SHP77 (cell line): ENCODE measurements at places on chromosomes 7 and 10.

DNA sequence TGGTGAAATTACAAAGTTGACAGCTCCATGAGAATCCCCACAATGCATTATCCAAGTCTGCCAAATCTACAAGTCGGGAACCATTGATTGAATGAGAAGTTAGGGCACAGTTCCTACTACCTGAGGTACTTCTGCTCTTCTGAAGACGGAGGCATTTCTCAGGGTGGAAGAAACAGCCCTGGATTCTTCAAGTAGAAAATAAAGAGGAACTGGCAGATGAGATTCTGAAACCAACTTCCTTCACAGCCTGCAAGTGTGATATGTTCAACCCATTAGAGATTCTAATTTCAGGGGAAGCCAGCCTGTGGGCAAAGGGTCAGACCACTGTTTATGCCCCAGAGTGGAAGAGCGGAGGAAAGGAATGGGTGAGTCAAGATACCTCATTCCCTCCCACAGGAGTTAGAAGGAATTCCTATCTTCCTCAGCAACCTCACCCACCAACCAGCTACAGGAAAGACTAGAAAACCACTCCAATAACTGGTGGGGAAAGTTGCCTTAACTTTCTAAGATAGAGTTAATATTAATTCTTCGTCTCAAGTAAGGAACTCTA, 50.5 kb upstream of the BMPER start:
- no peak for DNase-seq

DNA sequence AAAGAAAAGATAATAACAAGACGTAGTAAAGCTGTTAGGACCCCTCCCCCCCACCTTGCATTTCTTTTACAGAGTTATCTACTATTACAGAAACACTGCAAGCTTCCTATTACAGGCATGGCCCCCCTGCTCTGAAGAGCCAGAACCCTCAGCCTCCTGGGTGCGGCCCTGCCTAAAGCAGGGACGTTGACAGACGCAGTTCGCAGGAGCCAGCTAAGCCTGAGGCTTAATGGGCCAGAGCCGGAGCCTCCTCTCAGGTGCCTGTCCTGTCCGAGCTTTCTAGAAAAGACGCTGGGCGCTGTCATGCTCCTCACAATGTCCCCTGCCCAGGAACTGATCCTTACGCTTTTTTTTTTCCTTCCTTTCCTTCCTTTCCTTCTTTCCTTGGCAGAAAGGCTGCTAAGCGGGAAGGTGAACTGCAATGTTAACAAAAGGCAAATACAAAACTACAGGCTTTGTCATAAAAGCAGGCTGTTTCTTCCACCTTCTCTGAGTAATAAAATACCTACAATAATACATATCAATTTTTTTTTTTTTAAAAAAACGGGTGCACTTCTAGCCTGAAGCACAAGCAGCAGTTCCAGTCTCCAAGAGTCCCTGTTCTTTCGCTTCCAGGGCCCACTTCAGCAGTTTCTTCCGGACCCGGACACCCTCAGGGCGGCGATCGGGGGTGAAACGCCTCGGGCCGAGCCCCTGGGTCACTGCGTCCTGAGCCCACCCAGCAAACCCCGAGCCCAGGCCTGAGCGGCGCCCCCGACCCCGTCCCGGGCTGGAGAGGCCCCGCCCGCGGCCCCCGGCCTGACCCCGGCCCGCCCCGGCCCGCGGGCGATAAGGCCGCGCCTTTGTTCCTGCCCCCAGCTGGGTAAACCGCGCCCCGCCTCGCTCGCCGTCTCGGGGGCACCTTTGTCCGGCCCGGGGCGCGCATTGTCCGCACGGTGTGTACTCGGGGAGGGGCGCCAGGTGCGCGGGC, 11.2 kb downstream of the MNX1 start:
- DNase-seq, result no peak

DNA sequence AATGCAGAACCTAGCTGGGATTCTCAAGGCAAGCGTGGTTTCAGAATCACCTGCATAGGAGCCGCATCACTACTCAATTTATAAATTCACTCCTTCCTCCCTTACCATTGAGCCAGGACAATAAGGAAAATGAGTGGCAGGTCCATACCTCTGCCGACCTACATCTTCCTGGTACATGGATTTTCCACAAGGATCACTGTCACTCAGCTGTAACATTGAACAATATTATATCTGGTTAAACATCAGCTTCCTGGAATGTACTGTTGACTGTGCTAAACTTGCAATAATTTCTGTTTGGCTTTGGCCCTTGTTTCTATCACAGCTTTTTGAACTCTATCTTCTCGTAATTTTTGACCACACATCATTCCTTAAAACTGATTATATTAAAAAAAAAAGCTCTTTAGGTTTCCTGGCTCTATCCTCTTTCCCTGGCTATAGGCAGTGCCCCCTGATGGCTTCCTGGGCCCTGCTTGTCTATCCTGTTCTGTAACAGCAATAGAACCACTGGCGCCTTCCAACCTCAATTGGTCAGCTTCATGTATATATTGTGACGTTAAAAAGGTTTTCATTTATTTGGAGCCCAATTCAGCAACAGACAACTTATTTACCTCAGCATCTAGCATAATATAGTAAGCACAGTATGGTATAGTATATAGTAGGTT, 59.2 kb downstream of the RNLS start:
- DNase-seq, result no peak

- DNase-seq, result no peak
Measured at GRCh38 chr10:73247509-73248258, 629 bp upstream of the DNAJC9 start.

DNA sequence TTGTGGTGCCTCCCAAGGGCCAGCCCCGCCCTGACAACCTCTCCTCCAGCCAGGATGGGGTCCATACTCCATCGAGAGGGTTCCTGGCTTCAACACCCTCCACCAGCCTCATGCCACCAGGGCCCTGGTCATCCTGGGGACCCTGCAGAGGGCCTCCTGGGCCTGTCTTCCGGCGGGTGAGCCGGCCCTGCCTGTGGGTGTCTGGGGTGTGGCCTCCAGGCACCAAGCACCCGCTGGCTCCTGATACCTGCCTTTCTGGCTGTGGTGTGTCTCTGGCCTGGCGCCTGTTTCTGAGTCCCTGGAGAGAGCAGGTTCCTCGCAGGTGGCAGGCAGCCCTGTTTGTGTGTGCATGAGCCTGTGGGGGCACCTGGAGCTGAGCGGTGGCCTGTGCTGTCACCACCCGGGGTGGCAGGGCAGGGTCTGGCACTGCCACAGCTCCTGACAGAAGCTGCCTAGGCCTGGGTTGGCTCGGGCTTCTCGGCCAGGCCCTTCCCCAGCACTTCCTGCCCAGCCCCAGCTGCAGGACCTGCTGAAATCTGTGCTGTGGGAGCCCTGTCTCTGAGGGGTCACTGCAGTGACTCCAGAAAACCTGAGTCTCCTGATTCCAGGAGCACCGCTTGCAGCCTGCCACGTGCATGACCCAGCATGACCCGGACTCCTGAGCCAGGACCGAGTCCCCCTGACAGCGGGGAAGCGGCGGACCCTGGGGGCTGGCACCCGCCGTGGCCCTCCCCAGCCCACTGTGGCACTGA, 18.4 kb downstream of the ADAM8 start:
- DNase-seq, result no peak

GRCh38 chr7:98877692-98878364, 504 bp upstream of the TRRAP start:
- no peak for DNase-seq

DNA sequence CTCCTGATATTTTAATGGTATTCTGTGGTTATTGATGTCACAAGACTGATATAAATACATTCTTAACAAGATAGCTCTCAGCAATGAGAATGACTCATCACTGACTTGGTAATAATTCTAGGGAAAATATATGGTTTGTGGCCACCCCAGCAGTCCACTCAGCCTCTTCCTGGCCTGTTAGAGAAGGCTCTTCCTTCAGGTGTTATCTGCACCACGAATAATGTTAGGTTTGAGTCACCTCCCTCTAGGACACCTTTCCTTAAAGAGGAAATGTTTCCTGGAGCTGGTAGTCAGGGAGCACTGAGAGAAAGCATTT, 163.3 kb downstream of the SVIL start:
- no peak for DNase-seq
